A549 treated with GW870086 at 1 μM for 4 hours (cell line): ENCODE measurements at places on chromosomes 2 and 18. TPM values are rescaled to one million over a fixed set of nuclear protein-coding genes. Genes with fewer than 3 reads are reported as not detected.

The ASAP2 gene
- total RNA-seq, result 37.1 to 59.1 TPM (median 52.2 TPM) in 5 replicates

The CCDC102B gene
- total RNA-seq, result 0.17 to 0.97 TPM (median 0.37 TPM) in 5 replicates

The ATOH8 gene
- 7.2 to 10.5 TPM (median 8.1 TPM) in 5 replicates for total RNA-seq

The ACTR1B gene
- total RNA-seq, result 33.5 to 47.1 TPM (median 42.6 TPM) in 5 replicates

The NYAP2 gene
- not detected in 5 replicates for total RNA-seq

The NT5DC4 gene
- total RNA-seq, result not detected in 5 replicates

The PKP4 gene
- total RNA-seq, result 22.9 to 29.9 TPM (median 23.7 TPM) in 5 replicates

The MYL1 gene
- not detected in 5 replicates for total RNA-seq
